Right ventricle myocardium superior (tissue), 1 donor: ENCODE measurements at places on chromosomes 2 and 18.

GRCh38 chr18:68445136-68445535, 269.8 kb downstream of the TMX3 start:
- DNase-seq: no peak

- DNase-seq: no peak
These were observed 81.1 kb upstream of the SLC39A10 start for GRCh38 chr2:195575879-195576401.

DNA sequence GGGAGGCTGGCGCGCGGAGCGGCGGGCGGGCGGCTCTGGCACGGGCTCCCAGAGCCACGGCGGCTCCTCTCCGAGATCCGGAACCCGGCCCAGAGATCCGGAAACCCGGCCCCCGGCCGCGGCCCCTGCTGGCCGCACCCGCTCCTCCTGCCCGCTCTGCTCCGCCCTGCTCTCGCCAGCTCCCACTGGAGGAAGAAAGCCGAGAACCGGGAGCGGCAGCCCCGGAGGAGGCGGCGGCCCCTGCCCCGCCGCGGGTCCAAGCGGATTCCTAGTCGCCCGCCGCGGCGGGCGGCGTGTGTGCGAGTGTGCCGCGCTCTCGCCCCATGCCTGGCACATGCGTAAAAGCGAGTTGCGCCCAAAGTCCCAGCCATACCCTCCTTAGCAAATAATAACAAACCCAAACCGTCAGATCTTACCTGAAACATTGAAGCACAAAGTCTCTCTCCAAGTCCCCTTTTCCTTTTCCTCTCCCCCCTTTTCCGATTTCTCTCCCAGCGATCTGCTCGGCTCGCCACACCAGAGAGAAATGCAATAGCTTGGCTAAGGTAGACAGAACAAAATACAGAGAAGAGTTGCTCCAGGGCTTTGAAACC, 108.7 kb upstream of the KCTD1 start:
- DNase-seq: peak; percentile 89

- no peak for DNase-seq
These were observed 99.8 kb downstream of the AFF3 start for GRCh38 chr2:100042562-100042961.

GRCh38 chr2:46849046-46849715, 66.4 kb downstream of the MCFD2 start:
- no peak for DNase-seq

DNA sequence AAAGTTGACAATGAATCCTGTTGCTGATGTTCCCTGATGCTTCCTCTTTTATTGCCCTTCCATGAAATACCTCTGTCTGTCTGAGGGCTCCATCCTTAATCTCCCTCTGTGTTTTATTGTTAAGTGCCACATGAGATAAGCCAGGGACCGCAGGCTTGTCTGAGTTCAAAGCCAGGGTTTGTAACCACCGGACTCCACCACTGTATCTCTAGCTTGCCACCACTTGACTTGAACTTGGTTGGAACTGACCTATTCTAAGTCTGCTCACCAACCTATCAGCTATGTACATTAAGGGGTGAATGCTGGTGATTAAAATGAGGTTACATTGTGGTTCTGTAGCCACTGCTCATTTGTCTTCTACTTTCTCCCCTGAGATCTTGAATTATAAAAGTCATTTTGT, 328.5 kb upstream of the ZEB2 start:
- DNase-seq: no peak

- peak; percentile 82 for DNase-seq
These were observed 58.3 kb downstream of the FBXO36 start for GRCh38 chr2:229980431-229981184.
